ENCODE measurements at places on chromosomes 6 and 20. TPM values are rescaled to one million over a fixed set of nuclear protein-coding genes. Genes with fewer than 3 reads are reported as not detected.

DNA sequence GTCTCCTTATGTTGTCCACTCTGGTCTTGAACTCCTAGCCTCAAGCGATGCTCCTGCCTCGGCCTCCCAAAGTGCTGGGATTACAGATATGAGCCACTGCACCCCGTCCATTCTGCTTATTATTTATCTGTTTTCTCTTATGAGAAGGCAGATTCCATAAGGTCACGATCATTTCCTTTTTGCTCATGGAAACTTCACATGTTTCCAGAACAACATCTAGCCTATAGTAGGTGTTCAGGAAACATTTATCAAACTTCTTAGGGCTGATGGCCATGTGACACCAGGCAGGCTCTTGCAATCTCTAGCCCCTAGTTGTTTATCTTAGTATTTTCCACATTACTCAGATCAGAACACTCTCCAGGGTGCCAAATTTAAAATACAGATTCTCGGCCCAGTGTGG lies 61.2 kb downstream of the ZFP64 start:
- no peaks in the 10 kb centered on the region for H3K27me3 ChIP-seq
- H3K4me1 ChIP-seq = no peaks in the 10 kb centered on the region
- no peak overlapping the region for H3K27ac ChIP-seq
- H3K4me3 ChIP-seq = no peak overlapping the region
- peaks cover 2% of the 10 kb centered on the region for H3K36me3 ChIP-seq
- no peak for DNase-seq

ENPP4 gene
- 5.8 TPM for total RNA-seq

ITCH gene
- total RNA-seq = 66.5 TPM

- H3K36me3 ChIP-seq = no peaks in the 10 kb centered on the region
- DNase-seq = no peak
- H3K4me1 ChIP-seq = no peaks in the 10 kb centered on the region
- H3K27ac ChIP-seq = no peak overlapping the region
- no peak overlapping the region for H3K4me3 ChIP-seq
Measured at GRCh38 chr6:166598441-166599138, 12.1 kb upstream of the RAMACL start.

SLC35D3 gene
- not detected for total RNA-seq

- no peak overlapping the region for H3K4me3 ChIP-seq
- H3K27ac ChIP-seq = no peak overlapping the region
- no peak for DNase-seq
- peaks cover 12% of the 10 kb centered on the region for H3K4me1 ChIP-seq
Measured at GRCh38 chr20:1081891-1082290, 36.5 kb upstream of the PSMF1 start.

- no peak for DNase-seq
- peaks cover 11% of the 10 kb centered on the region for H3K4me1 ChIP-seq
- no peaks in the 10 kb centered on the region for H3K36me3 ChIP-seq
Measured at GRCh38 chr6:13733178-13733887, 21.7 kb upstream of the RANBP9 start.

KCNB1 gene
- total RNA-seq = not detected

GRCh38 chr6:118739696-118740353 lies 88.4 kb upstream of the CEP85L start:
- H3K4me1 ChIP-seq = peaks cover 38% of the 10 kb centered on the region
- DNase-seq = no peak
- no peak overlapping the region for H3K27ac ChIP-seq
- H3K4me3 ChIP-seq = no peak overlapping the region

AGPAT4 gene
- total RNA-seq = 8.0 TPM

DNA sequence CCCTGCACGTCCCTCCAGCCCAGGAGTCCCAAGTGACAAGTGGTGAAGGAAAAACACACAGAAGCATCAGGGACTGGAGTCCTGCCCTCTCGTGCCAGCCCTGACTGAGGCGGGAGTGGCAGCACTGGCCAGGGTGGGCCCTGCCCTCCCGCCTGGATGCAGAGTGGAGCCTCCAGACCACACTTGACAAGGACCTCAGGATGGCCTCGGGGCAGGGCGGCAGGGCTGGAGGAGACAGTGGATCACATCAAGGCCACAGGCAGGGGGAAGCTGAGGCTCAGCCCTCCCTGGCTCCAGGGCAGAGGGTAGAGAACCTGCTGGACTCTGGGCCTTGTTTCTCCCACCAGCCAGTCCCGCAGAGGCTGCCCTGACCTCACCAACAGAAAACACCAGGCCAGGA lies 128.8 kb upstream of the CDH4 start:
- no peaks in the 10 kb centered on the region for H3K4me1 ChIP-seq
- no peak overlapping the region for H3K4me3 ChIP-seq
- no peak for DNase-seq
- no peaks in the 10 kb centered on the region for H3K36me3 ChIP-seq
- H3K27ac ChIP-seq = no peak overlapping the region
- peaks cover 6% of the 10 kb centered on the region for H3K27me3 ChIP-seq

- no peak overlapping the region for H3K27ac ChIP-seq
- no peaks in the 10 kb centered on the region for H3K4me1 ChIP-seq
- no peaks in the 10 kb centered on the region for H3K36me3 ChIP-seq
- no peaks in the 10 kb centered on the region for H3K27me3 ChIP-seq
Measured at GRCh38 chr20:19335341-19335740, 122.9 kb downstream of the SLC24A3 start.

- no peak overlapping the region for H3K27ac ChIP-seq
- no peak for DNase-seq
Measured at GRCh38 chr6:134391205-134391604, 73.3 kb upstream of the SGK1 start.
